ENCODE measurements at places on chromosomes 1 and 21.
A peak's percentile ranks its signal among the peaks of the same experiment; 100 is the strongest.

DNA sequence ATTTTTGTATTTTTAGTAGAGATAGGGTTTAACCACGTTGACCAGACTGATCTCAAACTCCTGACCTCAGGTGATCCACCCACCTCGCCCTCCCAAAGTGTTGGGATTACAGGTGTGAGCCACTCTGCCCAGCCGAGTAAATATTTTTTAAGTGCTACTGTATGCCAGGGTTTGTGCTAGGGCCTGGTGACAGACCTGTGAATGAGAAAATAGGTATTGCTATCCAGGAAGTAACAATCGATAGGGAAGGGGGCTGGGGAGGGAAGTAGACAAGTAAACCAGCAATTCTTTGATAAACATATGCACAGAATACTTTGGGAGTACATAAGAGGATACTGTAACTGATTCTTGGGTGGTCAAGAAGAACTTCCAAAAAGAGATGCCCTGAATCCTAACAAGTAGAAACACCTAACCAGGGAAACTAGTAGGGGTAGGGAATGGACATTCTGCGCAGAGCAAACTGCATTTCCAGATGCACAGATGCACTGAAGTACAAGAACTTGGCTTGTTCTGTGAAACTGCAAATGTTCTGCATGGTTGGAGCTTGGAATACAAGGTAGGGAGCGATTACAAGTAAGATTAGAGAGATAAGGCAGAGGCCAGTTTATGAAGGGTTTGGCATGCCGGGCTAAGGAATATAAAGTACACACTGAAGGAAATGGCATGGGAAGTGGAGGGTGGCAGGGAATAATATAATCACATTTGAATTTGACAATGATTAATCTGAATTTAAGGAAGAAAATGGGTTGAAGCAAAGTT is 19.0 kb upstream of the DOCK7 start:
- no peak for DNase-seq

GRCh38 chr1:65435987-65436386 is 15.5 kb downstream of the LEPR start:
- no peak for DNase-seq

DNA sequence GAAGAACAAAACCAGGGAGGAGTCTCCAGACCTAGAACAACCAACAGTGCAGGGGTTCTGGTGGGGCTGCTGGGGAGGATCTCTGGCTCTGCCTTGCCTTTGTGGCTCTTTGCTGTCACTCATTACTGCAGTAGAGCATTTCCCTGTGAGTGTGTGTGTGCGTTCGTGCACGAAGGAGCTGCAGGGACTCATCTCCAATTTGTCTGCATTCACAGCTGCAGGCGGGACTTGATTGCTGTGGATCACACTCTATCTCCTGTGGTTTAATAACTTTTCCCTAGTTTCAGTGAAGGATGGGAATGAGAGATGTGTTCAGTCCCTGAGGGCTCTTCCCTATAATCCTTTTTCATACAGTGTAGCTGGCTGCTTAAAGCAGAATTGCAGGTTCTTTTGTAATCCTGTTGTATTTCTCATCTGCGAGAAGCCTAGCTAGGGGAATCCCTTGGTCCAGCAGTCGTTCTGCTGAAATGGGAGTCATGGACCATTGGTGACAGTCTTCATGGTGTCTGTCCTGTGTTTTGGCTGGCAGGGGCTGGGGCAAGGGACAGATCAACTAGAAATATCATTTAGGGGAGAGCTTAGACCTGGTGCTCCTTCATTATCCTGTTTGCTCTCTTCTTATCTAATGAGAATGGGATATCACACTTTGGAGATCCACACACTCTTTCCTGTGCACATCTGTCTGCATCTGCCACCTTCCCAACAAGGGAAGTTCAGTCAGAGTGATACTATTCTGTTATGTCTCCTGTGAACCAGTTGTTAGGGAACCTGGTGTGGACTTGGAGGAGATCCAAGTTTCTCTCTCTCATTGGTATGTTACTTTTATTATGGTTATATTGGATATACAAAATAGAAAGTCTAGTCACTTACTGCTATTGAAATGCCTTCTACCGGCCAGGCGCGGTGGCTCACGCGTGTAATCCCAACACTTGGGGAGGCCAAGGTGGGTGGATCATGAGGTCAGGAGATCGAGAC is 3.0 kb downstream of the PCP4L1 start:
- DNase-seq = no peak

GRCh38 chr1:167509587-167509986 is 8.7 kb downstream of the CD247 start:
- no peak for DNase-seq

- no peak for DNase-seq
Measured at GRCh38 chr1:3518256-3518655, 63.8 kb downstream of the ARHGEF16 start.

- DNase-seq = no peak
Measured at GRCh38 chr1:93827633-93828366, 51.2 kb downstream of the DNTTIP2 start.

- peak; percentile 89 for DNase-seq
Measured at GRCh38 chr1:64839732-64840405, 95.0 kb downstream of the RAVER2 start.

GRCh38 chr1:205315008-205315618 is 6.4 kb downstream of the NUAK2 start:
- no peak for DNase-seq

DNA sequence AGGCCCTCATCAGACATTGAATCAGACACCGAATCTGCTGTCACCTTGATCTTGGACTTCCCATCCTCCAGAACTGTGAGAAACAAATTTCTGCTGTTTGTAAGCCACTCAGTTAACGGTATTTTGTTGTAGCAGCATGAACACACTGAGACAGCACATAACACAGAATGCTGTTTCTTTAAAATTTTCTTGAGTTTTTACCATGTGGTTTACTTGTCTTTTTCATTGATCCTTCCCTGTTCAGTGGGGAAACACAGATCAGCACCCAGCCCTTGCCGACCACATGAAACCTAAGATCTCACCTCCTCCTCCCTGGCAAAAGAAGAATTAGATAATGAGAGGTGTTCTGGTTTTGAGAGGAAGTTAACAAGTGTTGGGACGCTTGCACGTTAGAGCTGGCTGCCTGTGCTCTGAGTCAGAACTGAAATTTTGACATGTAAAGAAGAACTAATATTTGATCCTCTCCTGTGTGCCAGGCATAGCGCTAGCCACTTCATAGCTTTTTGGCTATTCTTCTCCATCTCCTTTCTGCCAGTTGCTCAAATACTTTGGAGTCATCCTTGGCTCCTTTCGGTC is 179.6 kb downstream of the DHRS3 start:
- no peak for DNase-seq
